ENCODE measurements at places on chromosomes 4 and X. TPM values are rescaled to one million over a fixed set of nuclear protein-coding genes. Genes with fewer than 3 reads are reported as not detected.

BCLAF3 gene
- total RNA-seq, result 2.2 TPM

INPP4B gene
- 33.5 TPM for total RNA-seq

DNA sequence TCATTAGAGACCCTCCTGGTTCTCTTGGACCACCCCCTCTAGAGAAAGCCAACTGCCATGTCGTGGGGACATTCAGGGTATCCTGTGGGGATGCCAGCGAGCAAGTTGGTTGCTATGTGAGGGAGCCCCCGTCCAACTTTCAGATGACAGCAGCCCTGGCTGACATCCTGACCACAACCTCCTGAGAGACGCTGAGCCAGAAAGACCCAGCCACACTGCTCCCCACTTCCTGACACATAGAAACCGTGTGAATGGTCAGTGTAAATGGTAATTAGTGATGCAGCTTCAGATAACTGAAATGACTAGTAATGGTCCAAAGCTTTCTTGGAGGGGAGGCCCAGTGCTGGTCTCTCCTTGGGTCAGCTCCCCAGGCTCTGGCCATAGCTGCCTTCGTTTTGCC, 10.8 kb downstream of the CLCN4 start:
- no peak for DNase-seq

- no peak for DNase-seq
These were observed 39.4 kb upstream of the GPC3 start for GRCh38 chrX:134024686-134025377.

DNA sequence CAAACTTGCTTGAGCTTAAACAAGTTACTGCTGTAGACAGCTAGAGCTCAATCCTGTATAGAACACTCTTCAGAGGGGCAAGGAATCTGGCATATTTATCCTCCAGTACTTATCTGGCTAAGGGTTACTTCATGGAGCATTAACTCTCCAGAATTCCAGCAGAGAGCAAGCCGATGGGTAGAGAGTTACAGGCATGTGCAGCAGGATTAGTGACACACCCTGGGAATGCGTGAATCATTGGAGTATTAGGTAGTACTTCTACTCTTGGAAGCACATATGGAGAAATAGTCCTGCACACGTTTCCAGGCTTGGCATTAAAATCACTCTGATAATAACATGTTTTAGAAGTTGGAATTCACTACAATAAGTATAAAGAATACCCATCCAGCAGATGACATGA, 35.4 kb downstream of the GRXCR1 start:
- DNase-seq, result no peak

GRCh38 chr4:125010796-125011503, 298.4 kb upstream of the ANKRD50 start:
- DNase-seq, result no peak

DNA sequence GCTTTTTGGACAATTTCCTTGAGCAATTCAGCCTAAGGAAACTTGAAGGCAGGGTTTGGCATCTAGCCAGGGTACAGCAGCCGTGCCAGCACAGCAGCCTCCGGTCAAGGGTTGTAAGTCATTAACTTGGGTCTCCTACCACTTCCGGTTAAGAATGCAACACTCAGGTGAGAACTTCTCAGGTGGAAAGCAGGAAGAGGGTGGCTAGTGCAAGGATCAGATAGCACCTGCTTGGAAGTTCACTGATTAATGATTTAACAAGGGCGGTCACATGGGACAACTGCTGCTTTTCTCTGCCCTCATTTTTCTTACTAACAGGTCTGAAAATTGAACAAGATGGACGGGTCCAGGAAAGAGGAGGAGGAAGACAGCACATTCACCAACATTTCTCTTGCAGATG, 30.1 kb upstream of the SCOC start:
- DNase-seq, result peak; percentile 60

All from lung microvascular endothelial cell (primary cell).